Right forelimb (tissue), 1 donor: ENCODE measurements at places on chromosomes 12 and 14.

- no peak for DNase-seq
These were observed 293.6 kb downstream of the CACNA1C start for GRCh38 chr12:2346416-2346815.

DNA sequence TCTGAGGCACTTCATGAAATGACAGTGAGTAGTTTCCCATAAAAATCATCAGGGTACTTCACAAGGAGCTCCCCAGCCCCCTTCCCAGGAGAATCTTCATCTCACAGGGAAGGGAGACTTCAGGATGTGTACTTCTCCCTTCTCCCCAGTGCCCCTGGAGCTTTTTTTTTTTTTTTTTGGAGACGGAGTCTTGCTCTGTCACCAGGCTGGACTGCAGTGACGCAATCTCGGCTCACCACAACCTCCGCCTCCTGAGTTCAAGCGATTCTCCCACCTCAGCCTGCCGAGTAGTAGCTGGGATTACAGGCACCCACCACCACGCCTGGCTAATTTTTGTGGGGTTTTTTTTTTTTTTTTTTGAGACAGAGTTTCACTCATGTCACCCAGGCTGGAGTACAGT, 10.4 kb downstream of the ITPK1 start:
- no peak for DNase-seq

DNA sequence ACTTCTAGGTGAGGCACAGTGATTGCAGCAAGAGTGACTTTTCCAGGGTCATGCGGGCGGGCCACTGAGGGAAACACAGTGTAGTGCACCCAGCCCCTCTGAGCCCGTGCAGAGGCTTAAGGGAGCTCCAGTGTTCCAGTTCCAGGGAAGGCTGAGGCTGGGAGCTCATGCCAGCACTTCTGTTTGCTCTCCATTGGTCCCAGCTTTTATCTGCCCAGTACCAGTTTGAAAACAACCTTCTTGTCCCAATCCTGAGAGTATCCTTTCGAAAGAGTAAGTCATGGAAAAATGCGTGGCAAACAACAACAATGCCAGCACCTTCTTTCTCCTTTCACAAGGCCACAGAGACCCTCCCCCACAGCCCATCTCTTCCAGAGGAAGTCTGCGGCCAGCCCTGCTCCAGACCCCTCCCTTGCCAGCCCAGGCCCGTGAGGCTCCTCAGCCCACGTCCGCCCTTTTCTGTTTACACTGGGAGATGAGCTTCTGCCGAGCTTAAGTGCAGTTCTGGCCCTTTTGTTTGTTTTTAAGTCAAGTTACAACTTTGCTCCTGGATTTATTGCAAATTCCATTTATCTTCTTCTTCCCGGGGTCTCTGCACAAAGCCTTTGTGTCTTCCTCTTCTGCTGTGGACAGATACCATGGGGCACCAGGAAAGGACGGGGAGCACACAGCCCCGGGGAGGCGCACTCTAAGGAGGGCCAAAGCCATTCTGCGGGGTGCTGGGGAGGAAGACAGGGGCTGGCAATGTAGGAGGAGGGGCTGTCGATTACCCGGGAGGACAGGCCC, 185.6 kb downstream of the ZFP36L1 start:
- DNase-seq: peak; percentile 70

DNA sequence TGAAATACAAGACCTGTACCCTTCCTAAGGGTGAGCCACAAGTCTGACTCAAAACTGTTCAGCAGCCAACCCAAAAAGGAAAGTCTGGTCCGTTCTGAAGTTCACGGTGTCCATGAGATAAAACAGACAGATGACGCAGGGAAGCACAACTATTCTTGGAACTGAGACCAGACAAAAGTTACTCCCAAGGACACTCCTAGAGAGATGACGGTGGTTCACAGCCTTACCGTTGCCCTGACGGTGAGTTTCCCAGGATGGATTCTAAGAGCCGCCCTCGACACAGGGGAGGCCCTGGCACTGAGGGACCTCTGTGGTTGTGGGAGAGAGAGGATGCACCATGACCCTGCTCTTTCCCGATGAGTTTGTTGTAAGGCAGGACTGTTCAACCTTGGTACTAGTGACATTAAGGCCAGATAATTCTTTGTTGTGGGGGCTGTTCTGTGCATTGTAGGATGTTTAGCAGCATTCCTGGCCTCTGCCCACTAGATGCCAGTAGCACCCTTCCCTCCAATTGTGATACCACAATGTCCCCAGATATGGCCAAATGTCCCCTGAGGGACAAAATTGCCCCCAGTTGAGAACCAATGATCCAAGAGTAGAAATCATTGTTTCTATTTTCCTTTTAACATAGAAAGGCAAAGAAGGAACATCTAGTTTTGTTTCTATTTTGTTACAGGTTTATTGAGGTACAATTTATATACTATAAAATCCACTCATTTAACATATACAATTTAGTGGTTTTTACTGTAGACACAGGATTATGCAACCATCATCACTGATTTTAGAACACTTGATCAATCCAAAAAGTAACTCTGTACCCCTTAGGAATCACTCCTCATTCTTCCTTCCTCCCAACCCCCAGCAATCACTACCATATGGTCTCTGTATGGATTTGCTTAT, 23.0 kb downstream of the OR10P1 start:
- DNase-seq: no peak

DNA sequence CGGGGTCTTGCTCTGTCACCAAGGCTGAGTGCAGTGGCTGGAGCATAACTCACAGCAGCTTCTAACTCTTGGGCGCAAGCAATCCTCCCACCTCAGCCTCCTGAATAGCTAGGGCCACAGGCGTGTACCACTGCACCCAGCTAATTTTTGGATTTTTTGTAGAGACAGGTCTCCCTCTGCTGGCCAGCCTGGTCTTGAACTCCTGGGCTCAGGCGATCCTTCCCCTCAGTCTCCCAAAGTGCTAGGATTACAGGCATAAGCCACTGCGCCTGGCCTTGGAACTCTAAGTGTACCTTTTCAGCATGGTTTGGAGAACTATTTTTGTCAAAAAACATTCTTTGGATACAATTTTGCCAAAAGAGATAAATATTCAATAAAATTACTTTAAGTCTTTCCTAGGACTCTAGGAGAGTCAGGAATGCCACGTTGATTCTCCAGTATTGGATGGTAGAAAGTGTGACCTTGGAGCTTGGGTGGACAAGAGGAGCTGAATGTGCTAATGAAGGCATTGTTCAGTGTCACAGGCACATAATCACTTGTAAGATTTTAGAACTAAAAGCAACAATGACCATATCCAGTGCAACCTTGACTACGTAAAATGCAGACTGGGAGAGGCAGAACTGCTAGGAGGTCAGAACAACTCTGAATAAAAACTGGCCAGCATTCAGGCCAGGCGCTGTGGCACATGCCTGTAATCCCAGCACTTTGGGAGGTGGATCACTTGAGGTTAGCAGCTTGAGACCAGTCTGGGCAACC, 2.8 kb downstream of the SRSF9 start:
- DNase-seq: no peak

- DNase-seq: no peak
These were observed at the start of gene RNU6-7 for GRCh38 chr14:32201816-32202490. RNU6-7 (plus strand) TSS chr14:32202045.

- DNase-seq: no peak
These were observed 18.2 kb upstream of the FSCB start for GRCh38 chr14:44525237-44525636.

- DNase-seq: peak; percentile 83
These were observed at the start of gene MAP3K12 for GRCh38 chr12:53499266-53500141. MAP3K12 (minus strand) TSS chr12:53499458; CDS start chr12:53487391, 12,067 bp downstream.

DNA sequence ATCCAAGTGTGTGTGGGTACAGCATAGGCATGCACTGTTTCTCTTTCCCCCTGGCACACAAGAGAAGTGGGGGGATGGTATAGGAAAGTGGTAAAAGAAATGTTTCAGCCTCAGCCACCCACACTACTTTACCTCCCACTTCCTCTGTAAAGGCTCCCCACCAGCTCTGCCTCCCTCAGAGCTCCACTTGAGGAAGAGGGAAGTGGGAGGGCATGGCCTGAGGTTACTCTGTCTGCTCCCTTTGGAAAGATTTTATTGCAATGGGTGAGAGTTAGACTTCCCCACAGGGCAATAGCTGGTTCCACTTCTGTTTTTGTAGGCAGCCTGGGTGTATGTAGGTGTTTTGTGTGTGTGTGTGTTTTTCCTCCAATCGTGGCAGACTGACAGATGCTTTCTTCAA, 145.3 kb downstream of the SSPN start:
- DNase-seq: no peak

DNA sequence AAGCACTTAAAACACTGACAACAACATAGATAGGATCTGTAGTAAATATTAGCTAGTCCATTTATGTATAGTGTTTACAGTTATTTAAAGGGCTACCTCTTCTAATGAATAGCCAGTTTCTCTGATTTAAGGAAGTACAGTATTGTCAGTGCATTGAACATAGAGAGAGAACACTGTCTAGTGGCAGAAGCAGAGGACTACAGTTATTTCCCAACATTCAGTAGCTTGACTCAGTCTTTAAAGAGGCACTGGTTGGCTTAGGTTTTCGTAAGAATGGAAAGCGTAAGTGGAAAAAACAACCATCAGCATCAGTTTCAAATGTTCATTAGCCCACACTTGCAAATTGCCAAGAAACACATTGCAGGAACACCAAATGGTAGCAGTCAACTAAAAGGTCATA, 125.0 kb upstream of the HMGA2 start:
- no peak for DNase-seq

GRCh38 chr14:42002141-42002540, 395.5 kb downstream of the LRFN5 start:
- DNase-seq: no peak

DNA sequence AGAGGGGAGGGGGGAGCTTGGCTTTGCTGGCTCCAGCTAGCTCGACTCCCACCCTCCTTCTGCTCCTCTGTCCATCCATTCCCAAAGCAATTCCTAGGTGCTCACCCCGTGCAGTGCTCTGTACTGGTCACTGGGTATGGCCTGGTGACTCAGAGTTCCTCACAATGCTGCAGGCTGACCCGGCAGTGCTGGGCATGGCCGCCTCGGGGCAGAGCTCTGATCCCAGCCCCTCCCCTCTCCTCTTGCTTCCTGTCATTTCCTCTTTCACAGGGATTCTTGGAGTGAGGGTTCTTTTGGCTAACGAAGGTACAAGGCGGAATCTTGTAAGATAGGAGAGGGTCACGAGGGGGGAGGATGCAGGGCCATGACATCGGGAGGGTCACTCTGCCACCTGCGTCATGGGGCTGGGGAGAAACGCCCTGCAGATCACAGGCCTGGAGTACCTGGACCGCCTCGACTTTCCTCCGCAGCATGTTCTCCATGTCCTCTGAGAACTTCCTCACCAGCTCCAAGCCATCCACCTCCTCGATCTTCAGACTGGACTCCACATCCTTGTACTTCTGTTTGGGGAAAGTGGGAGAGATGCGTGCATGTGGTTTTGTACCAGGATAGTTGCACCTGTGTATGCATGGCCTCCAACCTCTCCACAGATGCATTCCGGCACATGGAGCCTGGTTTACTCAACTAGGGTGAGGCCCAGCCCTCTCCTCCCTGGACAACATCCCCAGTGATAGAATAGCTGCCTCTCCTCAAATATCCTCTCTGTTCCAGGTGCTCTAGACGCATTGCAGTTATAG, 5.7 kb downstream of the CACNA2D4 start:
- peak; percentile 18 for DNase-seq

DNA sequence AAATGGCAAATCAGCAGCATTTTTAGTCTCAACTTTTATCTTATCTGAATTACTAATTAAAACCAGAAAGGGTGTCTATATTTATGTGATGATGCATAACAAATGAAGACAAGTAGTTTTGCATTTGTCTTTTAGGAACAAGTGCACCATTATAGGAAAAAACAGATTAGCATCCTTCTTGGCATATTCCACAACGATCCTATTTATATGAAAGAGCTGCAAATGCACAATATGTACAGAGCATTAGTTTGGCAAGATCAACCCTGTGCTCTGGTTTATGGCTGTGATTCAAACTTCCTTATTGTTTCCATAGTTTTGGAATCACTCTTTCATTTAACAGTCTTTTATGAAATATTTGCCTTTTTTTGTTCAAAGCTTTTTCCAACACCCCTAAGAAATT, 486.8 kb downstream of the KCNH5 start:
- no peak for DNase-seq

- no peak for DNase-seq
These were observed 72.9 kb upstream of the DYNC1H1 start for GRCh38 chr14:101891471-101891870.

DNA sequence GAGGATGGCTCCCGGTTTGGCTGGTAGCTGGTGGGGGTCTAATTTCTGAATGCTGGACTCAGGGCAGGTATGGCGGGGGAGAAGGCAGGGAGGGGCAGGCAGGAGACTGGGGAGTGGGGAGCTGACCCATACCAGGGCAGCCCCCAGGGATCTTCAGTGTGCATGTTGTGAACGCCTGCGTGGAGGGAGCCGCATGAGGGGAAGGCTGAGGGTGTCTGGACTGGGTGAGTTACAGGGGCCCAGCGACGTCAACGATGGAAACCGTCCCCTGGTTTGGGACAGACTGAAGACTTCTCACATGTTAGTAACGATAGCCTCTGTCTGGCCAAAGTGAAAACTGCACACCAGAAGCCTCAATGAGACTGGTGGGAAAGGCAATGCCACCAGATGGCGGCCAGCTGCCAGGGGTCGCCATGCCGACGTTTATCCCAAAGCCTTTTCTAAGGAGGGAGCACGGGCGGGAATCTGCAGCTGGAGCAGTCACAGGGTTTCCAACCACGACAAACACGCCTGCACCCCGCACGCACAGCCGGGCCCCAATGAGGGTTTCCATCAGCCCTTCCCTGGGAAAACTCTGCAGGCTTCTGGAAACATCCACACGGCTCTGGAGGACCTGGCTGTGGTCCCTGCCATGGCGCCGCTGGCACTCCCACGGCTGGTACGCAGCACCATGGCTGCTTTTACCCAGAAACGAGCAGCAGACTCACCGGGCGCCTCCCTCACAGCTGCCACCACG, 14.0 kb downstream of the PGAM5 start:
- DNase-seq: peak; percentile 54

DNA sequence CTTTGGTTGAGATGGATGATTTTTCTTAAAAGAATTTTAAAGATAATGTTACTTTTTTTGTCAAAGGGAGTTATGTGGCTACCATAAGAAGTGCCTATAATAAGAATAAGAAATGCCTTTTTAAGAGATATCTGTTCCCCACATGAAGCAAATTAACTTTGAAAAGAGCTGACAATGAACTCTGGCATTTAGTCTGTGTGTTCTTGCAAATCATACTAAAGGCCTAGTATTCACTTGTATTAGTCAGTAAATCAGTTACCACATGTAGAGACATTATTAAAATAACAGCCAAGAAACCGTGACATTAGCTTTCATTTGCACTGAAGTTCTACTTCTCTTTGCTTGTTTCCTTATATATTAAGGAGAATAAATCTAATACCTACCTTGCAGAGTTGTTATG, 296.3 kb downstream of the CCDC91 start:
- no peak for DNase-seq

- DNase-seq: no peak
These were observed 56.1 kb upstream of the TCL1A start for GRCh38 chr14:95769976-95770375.

GRCh38 chr14:72573725-72574417, 320.0 kb downstream of the DPF3 start:
- DNase-seq: no peak

GRCh38 chr14:103593577-103593976, 30.8 kb downstream of the COA8 start:
- no peak for DNase-seq

- DNase-seq: no peak
These were observed 34.9 kb downstream of the PTPN21 start for GRCh38 chr14:88519907-88520306.
